ENCODE measurements at places on chromosomes 7 and 10.

DNA sequence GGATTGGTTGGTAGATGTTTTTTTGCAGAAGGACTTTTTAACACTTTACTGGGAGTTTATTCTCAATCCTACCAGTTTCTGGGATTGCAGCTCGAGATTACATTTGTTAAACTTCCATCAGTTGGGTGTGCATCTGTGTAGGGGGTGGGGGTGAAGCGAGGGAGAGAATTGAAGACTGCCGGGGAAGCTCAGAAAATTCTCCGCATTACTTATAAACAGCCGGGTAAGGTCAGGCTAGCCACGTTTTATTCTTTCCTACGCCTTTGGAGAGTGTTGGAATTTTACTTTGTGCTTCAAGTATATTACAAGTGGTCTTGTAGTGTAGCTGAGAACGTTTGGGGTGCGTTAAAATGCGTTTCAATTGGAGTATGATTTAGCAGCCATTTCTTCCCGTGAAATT is 1.1 kb downstream of the PALS2 start:
- no peak for DNase-seq

GRCh38 chr7:117231047-117231359 is 91.9 kb downstream of the WNT2 start:
- DNase-seq: no peak

- no peak for DNase-seq
Measured at GRCh38 chr7:109532262-109532992, 962.8 kb downstream of the DNAJB9 start.

GRCh38 chr10:52257692-52258075 is 56.4 kb upstream of the DKK1 start:
- DNase-seq: no peak

DNA sequence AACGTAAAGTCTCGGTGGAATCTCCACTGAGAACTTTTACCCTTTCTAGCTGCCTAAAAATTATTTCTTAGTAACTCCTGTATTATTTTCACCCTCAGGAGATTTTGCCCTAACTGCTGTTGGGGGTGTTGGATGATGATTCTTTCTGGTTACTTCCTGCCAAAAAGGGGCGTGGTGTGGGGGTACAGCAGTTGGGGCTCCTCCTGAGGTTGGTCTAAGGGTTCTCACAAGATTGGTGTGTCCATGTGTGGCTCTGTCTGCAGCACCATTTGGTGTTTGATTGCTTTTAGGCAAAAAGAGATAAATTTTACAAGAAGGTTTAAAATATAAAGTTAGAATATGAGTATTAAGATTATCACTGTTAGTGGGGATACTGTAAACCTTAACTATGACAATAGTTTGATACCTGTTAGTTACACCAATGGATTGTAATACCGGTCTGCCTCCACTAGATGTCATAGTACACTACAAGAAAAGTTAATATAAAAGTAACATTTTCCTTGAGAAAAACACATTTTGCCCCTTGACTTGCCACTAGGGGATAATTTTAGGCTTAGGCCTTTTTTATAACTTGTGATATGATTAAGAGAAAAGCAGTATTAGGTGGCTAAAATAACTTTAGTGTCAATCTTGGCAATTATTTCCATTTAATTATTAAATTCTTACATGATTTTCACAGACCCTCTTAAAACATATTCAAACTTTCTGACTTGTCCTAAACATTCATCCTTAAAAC is 928.7 kb downstream of the IPMK start:
- peak; percentile 20 for DNase-seq

GRCh38 chr7:155986497-155987160 is 174.4 kb upstream of the SHH start:
- DNase-seq: no peak

DNA sequence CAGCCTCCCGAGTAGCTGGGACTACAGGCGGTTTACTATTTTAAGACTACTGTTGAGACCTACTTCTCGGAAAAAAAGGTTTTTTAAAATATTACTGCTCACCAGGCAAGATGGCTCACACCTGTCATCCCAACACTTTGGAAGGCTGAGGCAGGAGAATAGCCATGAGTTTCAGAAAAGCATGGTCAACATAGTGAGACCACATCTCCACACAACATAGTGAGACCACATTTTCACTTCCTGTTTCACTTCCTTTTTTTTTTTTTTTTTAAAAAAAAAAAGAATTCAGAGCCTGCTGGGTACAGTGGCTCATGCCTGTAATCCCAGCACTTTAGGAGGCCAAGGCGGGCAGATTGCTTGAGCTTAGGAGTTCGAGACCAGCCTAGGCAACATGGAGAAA is 46.5 kb downstream of the SVOPL start:
- no peak for DNase-seq

DNA sequence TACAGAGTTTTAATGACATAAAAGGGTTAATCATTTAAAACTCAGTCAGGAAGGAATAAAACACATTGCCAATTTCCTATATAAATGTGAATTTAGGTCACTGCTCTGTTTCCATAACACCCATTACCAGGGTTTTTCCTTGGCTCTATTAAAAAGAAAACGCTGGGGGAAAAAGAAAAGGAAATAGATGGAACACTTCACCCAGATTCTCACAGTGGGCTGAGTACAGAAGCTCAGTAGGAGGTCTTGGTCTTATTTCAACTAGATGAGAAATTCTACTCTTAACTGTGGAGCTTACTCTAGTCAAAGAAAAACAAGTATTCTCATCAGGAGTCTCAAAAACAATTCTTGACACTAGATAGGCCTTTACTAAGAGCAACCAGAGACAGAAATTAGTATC is 36.5 kb downstream of the GLUD1 start:
- no peak for DNase-seq

- DNase-seq: no peak
Measured at GRCh38 chr7:151411551-151411950, 1.7 kb upstream of the WDR86 start.

DNA sequence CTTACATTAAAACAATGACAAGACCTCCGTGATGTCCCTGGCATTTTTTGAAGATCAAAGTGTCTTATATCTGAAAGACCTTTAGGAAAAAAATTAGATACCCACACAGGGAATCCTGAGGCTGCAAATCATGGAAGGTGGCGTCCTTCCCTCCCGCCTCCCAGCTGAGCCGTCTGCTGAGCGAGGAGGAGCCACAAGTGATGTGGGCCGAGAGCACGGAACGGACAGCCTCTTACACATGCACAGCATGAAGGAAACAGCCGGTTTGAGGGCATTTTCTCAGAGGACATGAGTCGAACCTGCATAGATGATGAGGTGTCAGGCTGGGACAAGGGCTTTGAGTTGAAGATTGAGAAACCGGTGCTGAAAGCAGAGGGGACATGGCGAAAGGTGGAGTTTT is 163.3 kb downstream of the ADARB2 start:
- DNase-seq: no peak

DNA sequence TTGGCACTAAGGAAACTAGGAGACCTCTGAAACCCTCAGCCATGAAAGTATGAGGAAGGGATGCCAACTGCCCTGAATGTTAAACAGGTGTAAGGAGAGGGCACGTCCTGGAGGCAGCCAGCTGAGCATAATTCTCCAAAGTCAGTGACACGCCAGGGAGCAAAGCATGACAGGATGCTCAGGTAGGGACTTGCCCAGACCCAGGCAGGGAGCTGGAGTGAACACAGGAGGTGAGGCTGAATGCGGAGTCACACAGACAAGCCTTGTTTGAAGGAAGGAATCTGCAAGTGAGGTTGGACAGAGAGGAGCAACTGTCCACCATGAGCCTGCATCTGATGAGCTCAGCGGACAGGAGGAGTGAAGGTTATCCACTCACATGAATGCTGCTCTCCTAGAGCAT is 41.5 kb downstream of the KLRG2 start:
- no peak for DNase-seq

- DNase-seq: no peak
Measured at GRCh38 chr7:4136036-4136435, 546.1 kb upstream of the FOXK1 start.

GRCh38 chr10:82068501-82068900 is 193.5 kb downstream of the NRG3 start:
- no peak for DNase-seq

DNA sequence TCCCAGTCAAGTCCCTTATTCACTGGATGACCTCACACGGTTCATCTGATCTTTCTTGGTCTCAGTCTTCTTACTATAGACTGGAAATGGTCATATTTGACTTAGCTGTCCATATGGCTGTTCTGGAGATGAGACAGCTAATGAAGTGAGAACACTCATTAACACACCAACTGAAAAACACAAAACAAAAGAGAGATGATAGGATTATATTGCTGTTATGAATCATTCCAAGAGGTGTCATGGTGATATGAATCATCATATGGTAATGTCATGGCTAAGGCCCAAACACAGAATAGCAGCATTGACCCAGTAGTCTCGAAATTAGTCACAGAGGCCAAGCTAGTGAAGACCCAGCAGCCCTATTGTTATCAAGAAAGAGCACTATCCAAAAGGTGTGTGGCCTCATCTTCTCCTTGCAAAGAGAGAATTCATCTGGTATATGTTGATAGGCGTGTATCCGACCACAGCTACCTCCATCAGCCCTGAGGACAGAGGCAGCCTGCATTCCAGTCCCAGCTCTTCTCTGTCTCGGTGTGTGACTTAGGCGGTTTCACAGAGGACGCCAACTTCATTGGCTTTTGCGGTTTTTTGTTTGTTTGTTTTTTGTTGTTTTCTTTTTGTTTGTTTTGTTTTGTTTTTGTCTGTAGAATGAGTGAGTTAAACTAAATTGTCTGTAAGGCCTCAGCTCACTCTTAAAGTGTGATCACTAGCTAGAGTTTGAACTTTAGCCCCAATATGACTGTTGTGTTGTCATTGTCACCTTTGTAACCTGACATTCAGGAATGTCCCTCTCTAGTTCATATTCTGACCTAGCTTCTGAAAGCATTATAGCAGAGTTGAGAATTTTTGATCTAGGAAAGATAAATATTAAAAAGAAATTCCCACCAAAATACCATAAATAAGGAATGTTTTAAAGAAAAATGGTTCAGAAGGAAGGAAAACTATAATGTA is 97.4 kb upstream of the PDCD4 start:
- peak; percentile 19 for DNase-seq

DNA sequence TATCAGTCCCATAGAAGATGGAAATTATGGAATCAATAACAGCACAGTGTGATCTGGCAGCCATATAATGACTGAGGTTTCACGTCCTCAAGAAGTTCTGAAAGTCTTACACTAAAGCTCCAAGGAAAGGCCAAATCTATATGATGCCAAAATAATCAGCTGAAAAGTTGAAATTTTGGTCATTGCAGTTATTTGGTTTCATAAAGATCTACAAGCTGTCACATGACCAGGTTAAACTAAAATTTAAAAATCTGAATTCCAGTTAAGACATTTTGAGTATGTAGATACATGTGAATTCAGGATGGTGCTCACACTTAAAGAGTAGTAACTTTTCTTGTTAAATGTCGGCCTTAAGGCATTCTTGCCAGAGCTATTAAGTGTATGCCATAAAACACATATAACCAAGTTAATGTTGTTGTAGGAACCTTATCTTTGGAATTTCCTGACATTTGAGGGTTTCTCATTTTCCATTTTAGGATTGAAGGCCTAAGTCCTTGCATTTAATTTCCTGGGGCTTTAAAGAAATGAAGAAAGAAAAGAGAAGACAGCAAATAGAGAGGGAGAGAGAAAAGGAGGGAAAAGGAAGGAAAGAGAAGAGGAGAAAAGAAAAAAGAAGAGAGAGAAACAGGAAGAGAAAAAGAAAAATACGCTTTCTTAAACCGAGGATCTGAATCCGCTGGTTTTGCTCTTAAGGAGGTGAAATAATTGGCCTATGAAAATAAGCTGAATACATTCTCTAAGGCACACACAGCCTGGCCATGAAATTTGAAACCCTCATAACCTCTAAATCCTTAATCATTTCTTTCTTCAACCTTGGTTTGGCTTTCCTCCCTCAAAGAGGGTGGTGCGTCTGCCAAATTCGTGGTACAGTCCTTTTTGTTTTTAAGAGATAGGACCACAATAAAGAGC is 43.8 kb downstream of the DENND2A start:
- no peak for DNase-seq

- DNase-seq: no peak
Measured at GRCh38 chr10:24708081-24708480, 15.6 kb downstream of the ARHGAP21 start.

DNA sequence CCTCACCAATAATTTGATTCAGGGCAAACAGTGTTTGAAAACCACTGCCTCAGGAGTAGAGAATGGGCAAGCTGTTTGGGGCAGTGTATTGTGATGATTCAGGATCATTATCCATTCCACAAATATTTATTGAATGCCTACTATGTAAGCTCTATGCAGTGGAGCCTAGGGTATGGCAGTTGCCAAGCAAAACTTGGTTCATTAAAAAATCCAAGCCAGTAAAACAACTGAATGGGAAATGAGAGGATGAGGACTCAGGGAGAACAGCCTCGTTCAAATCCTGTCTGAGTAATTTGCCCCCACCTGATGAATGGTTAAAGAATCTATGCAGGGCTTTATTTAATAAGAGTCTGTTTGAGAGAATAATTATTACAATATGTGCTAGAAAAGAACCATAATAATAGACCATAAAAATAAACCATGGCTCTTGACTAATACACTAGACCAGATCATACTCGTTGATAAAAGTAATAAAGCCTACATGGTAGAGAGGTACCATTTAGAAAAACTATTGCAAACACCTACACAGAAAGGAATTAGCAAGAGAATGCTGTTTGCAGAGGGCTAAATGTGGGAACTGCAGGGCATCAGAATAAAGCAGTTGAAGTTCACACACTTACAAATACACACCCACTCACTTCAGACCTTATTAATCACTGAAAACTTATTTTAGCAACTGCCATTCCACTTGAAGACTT is 71.7 kb downstream of the CREB5 start:
- no peak for DNase-seq

GRCh38 chr7:6139189-6139996 is 108.2 kb downstream of the ANKRD61 start:
- no peak for DNase-seq

- no peak for DNase-seq
Measured at GRCh38 chr10:120571266-120571665, 114.2 kb downstream of the PLPP4 start.

DNA sequence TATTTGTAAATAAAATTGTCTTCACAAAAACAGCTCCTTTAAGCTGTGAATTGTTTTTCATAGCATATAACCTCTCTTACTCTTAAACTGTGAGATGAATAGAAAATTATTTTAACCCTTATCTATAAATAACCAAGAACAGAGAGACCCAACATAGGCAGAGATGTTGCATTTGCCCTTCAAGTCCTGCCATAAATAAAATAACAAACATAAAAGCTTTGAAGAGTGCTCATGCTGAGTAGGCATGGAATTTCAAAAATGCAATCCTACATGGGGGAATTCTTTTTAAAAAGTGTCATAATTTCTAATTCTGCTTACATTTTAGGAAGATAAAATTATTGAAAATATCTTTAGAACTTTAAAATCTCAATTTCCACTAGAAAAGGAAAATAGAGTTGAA is 124.1 kb upstream of the FERD3L start:
- DNase-seq: no peak

- no peak for DNase-seq
Measured at GRCh38 chr10:86823565-86823964, 67.1 kb downstream of the BMPR1A start.

DNA sequence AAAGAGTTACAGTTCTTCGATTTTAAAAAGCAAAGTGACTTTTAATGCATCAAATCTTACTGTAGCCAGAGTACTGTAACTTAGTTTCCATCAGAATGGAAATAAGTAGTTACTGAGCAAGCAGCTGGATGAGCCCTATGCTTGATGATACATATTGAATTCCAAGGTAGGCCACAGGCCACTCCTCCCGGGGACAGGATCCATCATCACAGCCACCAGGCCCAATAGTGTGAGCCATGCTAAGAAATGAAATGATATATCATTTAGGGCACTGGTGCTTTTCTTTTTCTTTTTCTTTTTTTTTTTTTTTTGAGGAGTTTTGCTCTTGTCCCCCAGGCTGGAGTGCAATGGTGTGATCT is 42.9 kb upstream of the TOMM7 start:
- DNase-seq: no peak

- DNase-seq: no peak
Measured at GRCh38 chr7:157515342-157516041, 178.7 kb downstream of the DNAJB6 start.

Measured in hematopoietic multipotent progenitor cell treated with erythropoietin and hydrocortisone succinate and interleukin-3 and kit ligand, for 15 days (in vitro differentiated cells).